ENCODE measurements at places on chromosomes 13 and 19. TPM values are rescaled to one million over a fixed set of nuclear protein-coding genes. Genes with fewer than 3 reads are reported as not detected.

DNA sequence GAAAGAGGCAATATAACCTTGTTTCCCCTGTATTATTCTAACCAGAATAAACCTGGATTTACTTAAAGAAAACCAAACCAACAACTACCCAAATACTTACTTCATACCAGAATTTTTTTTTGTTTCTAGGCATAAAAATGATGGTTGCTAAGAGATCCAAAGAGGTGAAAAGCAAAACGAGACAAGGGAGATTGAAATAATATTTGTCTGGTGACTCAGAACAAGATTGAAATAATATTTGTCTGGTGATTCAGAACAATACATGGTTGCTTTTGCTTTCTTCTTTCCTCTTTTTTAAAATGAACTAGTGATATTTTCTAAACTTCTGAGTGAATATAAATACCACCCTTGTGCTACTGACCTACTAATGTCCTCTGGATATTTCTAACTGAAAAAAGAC is 592.9 kb downstream of the KCTD12 start:
- DNase-seq, result no peak

DNA sequence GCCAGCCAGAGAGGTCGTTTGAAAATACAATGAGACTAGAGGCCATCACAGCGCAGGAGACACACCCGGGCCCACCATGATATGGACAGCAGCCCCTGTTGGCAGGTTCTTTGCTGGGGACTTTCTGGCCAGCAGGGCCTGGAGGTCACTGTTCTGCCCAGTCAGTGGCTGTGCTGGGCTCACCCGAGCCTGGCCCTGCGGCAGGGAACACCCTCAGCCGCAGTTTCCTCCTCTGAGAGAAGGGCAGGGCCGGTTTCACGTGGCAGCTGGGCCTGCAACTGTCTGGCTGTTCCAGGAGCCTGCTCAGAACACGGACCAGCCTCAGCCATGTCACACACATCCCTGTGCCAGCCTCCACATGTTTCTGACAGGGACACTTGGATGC is 39.4 kb downstream of the ADPRHL1 start:
- DNase-seq, result no peak

GRCh38 chr19:56670961-56671612 is 470 bp downstream of the ZNF835 start:
- peak; percentile 19 for DNase-seq

DNA sequence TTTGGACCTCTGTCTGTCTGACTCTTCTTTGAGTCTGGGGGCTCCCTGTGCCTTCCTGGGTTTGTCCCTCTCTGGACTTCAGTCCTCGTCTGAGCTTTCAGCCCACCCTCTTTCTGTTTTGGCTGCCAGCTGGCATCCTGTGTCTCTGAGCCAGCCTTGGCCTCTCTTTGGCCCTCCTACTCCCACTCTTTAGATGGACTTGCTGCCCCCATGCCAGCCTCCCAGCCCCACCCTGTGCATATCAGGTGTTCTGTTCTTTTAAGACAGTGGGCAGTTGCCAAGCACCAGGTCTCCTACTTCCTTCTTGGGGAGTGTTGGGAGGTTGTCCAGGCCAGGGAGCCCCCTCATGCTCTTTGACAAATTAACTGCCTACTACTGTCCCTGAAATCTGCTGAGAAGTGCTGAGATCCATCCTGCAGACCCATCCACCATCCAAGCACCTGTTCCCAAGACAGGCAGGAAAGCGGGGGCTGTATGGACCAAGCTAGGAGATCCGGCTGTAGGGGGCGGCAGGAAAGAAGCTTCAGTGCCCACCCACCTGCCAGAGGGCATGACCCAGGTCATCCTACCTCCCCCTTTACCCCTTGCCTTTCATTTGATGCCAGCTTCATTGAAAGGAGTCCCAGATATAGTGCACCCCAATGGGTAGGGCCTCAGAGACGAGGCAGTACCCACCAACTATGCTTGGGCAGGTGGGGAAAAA is 9.6 kb downstream of the CIC start:
- no peak for DNase-seq

DNA sequence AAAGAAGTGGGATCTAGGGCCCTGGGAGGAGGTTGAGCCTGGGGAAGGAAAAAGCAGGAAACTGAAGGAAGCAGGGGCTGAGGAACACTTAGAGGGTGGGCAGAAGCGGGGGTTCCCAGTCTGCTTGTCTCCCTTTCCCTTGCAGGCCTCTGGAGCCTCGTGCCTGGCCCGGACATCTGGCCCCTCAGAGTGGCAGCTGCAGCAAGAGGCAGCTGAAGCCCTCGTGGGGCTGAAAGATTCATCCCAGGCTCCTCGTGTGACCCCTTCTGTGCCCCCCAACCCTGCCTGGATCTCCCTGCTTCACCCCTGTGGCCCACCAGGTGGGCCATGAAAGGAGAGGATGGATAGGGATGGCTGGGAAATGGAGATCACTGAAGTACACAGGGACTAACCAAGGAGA is 5.5 kb downstream of the DMRTC2 start:
- DNase-seq, result no peak

The ANGPTL8 gene
- not detected for total RNA-seq

DNA sequence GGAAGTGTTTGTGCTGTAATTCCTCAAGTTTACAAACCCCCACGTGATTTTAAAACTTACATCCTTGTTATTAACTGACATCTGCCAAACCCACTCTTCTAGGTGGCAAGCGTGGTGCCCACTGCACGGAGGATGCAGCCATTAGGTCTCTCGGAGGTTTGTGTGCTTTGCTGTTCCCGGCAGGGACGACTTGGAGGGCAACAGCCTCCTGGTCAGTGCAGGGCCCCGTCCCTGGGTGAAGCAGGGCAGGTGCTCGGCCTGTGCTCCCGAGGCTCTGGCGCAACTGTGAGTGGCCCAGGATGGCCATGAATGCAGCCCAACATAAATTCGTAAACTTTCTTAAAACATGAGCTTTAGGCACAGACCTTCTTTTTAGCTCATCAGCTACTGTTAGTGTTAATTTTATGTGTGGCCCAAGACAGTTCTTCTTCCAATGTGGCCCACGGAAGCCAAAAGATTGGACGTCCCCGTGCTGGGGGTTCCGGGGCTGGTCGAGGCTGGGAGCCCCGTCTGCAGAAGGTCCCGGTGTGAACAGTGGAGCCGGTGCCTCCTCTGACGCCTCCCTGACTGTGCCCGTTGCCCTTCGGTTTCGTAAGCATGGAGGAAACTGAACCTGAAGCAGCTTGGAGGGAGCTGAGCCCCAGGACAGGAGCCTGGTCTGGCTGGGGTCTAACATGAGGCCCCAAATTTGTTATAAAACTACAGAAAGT is 11.9 kb downstream of the GAS6 start:
- DNase-seq, result no peak
